Hepatocyte (in vitro differentiated cells): ENCODE measurements at places on chromosomes 5 and 9. TPM values are rescaled to one million over a fixed set of nuclear protein-coding genes. Genes with fewer than 3 reads are reported as not detected.

PDE6A gene
- polyA plus RNA-seq = 3.7 and 3.9 TPM in 2 replicates

- H3K27ac ChIP-seq = no peak overlapping the region
- H3K4me1 ChIP-seq = no peaks in the 10 kb centered on the region
- DNase-seq = no peak
- H3K4me3 ChIP-seq = no peak overlapping the region
- no peaks in the 10 kb centered on the region for H3K27me3 ChIP-seq
- H3K36me3 ChIP-seq = no peaks in the 10 kb centered on the region
Measured at GRCh38 chr5:133696782-133697507, 84.6 kb upstream of the FSTL4 start.

DNA sequence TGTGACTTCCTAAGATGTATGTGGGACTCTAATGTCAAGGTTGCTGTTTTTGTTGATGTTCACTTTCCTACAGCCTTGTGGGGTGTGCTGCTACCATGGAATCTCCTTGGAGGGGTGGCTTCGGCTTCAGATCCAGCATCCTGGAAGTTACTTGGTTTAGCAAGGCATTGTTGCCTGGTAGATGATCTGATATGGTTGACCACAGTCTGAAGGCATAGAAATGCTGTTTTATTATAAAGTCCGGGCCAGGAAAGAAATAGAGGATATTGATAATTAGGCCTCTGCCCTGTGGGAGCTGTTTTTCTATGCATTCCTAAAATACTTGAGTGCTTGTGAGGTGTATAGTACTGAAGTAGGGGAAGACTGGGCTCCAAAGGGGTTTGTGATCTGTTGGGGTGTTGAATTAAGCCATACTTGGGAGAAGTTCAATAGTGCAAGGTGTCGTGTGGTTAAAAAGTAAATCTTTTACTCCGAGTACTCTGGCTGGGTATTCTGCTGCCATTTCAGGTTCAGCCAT lies 27.3 kb upstream of the CREBRF start:
- no peaks in the 10 kb centered on the region for H3K27me3 ChIP-seq
- H3K36me3 ChIP-seq = no peaks in the 10 kb centered on the region
- H3K4me1 ChIP-seq = peaks cover 7% of the 10 kb centered on the region
- no peak for DNase-seq

GRCh38 chr5:144156767-144157171 lies 13.7 kb downstream of the YIPF5 start:
- DNase-seq = no peak
- no peaks in the 10 kb centered on the region for H3K36me3 ChIP-seq
- no peaks in the 10 kb centered on the region for H3K27me3 ChIP-seq
- no peaks in the 10 kb centered on the region for H3K4me1 ChIP-seq

GRCh38 chr9:123168586-123168985 lies 99.8 kb downstream of the STRBP start:
- no peaks in the 10 kb centered on the region for H3K36me3 ChIP-seq
- H3K4me1 ChIP-seq = no peaks in the 10 kb centered on the region
- no peak for DNase-seq
- no peak overlapping the region for H3K4me3 ChIP-seq
- no peaks in the 10 kb centered on the region for H3K27me3 ChIP-seq
